ENCODE measurements at places on chromosomes 7 and 10.

- no peak for DNase-seq
Observed at GRCh38 chr10:47022311-47023131, 111.3 kb downstream of the PTPN20 start.

DNA sequence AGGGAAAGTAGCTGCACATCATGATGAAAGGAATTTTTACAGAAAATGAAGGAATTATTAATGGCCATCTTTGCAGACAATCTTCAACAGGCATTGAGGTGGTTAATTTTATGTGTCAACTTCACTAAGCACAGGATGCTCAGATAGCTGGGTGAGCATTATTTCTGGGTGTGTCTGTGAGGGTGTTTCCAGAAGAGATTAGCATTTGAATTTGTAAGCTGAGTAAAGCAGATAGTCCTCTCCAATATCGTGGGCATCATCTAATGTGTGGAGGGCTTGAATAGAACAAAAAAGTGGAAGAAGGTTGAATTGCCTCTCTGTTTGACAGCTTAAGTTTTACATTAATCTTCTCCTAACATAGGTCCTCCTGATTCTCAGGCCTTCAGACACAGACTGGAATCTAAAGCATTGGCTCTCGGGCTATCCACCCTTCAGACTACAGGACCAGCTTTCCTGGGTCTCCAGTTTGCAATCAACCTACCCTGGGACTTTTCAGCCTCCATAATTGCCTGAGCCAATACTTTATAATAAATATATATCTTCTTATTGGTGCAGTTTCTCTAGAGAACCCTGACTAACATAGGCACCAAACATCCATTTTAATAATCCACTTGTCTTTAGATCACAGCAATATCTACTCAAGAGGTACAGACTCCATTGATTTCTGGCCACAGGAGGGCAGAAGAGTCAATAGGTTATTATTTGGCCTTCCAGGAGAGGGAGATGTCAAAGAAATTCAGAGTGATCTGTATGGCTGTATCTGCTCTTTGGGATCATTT is 10.5 kb upstream of the CRPPA start:
- DNase-seq, result no peak

DNA sequence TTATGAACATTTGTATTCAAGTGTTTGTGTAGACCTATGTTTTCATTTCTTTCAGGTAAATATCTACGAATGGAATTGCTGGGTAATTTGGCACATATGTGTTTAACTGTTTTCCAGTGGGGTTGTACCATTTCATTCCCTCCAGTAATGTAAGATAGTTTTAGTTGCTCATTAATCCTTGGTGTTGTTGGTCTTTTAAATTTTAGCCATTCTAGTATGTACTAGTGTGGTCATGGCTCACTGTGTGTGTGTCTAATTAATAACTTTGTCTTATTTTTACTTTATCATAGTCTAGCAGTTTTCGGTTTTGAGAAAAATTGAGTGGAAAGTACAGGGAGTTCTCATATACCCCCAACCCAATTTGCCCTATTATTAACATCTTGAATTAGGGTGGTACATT is 278.8 kb downstream of the CAMK1D start:
- no peak for DNase-seq

DNA sequence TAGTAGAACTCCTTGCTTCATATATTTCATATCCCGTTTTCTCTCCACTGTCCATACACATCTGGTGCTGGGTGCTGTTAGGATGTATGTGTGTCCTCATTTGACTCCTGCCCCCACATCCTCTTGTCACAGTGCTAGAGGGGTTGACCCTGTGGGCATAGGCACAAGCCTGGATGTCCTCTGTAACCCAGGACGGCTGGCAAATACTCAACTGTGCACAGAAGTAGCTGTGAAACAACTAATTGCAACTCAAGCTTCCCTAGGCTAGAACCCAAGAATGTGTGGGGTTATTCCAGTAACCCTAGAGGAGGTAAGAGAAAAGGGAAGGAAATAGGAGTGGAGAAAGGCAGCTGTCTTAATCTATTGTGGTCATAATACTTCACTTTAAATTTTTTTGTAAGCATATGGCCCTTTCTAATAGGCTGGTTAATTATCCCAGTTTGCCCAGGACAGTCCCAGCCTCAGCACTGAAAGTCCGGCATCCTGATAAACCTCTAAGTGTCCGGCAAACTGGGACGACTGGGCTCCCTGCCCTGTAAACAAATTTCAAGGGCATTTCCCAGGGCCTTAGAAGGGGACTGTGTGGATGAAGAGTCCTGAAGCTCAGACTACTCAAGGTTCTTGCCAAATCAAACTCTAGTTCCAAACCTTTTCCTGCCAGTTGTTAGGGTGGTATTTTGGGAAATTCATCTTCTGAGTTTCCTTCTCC is 283.2 kb upstream of the CELF2 start:
- DNase-seq, result no peak

DNA sequence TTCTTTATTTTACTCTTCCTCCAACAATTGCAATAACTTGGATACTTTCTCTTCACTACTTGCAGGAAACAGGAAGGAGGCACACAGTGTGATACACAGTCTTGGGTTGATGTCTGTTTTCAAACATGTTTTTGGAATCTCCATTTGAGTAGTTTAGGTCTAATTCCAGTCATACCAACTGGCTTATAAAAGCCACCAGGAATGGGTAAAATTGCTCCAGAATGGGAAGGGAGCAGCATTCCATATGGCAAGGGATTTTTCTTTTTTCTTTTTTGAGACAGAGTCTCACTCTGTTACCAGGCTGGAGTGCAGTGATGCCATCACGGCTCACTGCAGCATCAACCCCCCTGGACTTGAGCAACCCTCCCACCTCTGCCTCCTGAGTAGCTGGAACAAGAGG is 545.1 kb upstream of the GALNT17 start:
- DNase-seq, result no peak

- DNase-seq, result no peak
Observed at GRCh38 chr7:121343302-121343701, 14.5 kb downstream of the WNT16 start.

GRCh38 chr7:142923391-142923790 is 10.2 kb downstream of the TRPV5 start:
- no peak for DNase-seq

GRCh38 chr7:46369933-46370654 is 449.0 kb upstream of the IGFBP3 start:
- no peak for DNase-seq

GRCh38 chr7:84043661-84044191 is 150.9 kb downstream of the SEMA3A start:
- no peak for DNase-seq

DNA sequence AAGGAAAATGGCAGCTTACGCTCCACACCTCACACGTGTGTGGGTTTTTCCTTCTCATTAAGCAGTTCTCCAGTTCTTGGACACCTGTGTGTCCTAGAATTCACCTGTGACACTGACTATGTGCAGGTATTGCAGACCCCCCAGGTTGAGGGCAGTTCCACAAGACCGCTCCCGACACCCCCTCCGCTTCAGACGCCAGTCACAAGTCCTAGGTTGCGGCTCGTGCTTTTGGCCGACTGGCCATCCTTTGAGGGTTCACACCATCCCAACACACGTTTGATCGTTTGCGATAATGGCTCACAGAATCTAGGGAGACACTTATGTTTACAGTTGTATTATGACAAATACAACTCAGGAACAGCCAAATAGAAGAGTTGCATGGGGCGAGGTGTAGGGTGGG is 44.5 kb downstream of the CAMK1D start:
- no peak for DNase-seq

DNA sequence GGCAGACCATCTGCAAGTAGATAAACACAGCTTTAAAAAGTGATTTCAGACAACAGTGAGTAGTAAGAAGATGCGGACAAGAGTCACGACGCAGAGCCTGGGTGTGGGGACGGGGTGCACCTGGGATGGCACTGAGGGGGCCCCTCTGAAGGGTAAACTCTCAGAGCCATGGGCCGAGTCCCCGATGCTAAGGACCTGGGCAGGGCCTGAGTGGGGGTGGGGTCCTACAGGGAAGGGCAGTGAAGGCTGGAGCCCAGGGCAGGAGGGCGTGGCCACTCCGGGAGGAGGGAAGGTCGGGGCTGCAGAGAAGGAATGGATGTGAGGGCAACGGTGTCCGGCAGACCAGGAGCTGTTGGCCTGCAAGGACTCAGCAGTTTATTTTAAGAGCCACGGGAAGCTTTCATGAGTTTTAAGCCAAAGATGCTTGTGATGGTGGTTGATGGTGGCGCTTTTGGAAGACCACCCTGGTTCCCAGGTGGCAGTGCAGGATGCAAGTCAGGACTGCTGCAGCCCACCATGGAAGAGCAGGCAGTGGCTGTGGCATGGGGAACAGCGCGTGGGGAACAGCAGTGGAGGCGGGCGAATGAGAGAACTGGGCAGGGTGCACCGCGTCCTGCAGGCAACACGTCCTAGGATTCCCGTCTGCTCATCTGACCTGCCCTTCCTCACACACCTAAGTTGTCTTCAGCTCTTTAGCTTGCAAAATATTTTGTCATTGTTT is 296.8 kb downstream of the DNAJB6 start:
- no peak for DNase-seq
